LHCN-M2 (cell line): ENCODE measurements at places on chromosomes 7 and 10. TPM values are rescaled to one million over a fixed set of nuclear protein-coding genes. Genes with fewer than 3 reads are reported as not detected.
A peak's percentile ranks its signal among the peaks of the same experiment; 100 is the strongest.

DNA sequence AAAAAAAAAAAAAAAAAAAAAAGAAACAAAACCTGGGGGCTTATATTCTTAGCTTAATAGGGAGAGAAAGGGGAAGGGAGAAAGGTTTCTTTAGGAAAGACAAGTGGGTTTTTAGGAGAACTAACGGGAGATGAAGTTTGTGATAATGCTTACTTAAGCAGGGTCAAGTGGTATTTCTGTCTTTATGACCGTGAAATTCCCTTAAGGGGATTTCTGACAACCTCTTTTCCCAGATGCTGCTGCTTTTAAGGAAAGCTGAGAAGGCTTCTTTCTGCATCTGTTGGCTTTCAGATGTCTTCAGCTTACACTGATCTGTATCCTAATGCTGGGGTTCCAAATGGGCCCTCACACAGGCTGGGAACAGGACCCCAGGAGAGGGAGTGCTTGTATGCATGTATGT lies 42.6 kb downstream of the ADAMTS14 start:
- no peak for DNase-seq

DNA sequence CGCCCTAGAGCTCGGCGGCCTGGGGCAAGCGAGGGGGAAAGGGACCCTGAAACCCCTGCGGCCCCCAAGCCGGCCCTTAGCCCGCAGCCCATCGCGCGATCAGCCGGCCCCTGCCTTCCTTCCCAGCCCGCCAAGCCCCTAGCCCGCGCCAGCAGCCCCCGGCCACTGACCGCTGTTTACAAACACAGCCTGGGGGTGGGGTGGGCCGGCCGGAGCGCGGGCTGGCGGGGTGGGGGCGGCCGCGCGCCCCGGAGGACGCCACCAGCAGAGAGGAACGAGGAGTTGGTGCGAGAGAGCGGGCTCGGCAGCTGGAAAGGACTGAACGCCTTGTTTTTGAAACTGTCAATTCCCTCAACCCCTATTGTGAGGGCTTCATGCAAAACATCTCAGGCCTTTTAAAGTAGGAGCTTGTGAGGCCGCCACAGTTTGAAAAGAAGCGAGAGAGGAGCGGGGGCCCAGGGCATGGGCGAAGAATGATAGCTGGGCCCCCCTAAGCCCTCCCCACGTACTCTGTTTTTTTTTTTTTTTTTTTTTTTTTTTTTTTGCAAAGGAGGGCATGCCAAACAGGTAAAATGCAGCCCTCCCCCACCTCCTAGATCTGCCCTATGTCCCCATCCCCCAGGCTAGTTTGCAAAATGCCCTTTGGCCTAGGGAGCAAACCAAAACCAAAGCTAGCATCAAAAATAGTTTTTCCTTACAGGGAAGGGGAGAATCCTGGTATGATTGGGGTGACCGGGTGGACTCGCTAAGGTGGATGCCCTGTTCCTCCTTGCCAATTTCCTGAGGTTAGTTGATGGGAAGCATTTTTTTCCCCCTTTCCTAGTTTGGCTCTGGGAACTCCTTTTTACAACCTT lies 15.0 kb downstream of the SKIDA1 start:
- DNase-seq = no peak

Gene LRRC4
- 0.38 and 0.98 TPM in 2 replicates for total RNA-seq

- peak; percentile 37 for DNase-seq
Observed at GRCh38 chr7:47584536-47584895, 2.6 kb upstream of the TNS3 start.

- no peak for DNase-seq
Observed at GRCh38 chr7:7329326-7329725, 147.0 kb downstream of the C1GALT1 start.

GRCh38 chr7:142519079-142520078 lies 229.9 kb upstream of the PRSS1 start:
- peak; percentile 34 for DNase-seq

Gene PLEKHS1
- not detected in 2 replicates for total RNA-seq
